Tibial nerve (tissue), 4 donors: ENCODE measurements at places on chromosomes 13 and 19. TPM values are rescaled to one million over a fixed set of nuclear protein-coding genes. Genes with fewer than 3 reads are reported as not detected.

Gene CEACAM4
- not detected for total RNA-seq

Gene C13orf42
- total RNA-seq = not detected

Gene TTYH1
- 38.3 TPM for total RNA-seq

Gene FAM83E
- not detected for total RNA-seq

Gene PSG6
- not detected for total RNA-seq

Gene DPF1
- total RNA-seq = not detected

Gene ZIC2
- total RNA-seq = not detected

Gene NLRP9
- total RNA-seq = not detected

Gene CLEC4M
- total RNA-seq = not detected

DNA sequence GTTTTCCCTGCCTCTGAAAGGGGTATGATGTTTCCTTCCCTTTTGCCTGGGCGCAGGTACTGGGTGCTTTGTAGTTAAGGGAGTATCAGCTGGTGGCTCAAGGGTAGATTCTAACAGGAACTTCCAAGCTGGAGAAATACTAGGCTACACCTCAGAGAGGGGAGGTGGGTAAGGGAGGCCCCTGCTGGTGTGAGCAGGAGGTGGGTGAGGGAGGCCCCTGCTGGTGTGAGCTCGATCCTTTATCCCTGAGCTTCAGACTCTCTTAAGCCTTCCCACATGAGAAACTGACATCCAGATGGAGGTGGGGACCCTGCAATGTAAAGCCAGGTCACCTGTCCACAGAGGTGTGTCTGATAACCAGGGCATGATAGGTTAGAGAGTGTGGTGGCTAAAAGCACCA, 32.1 kb downstream of the CYP2B6 start:
- no peak for DNase-seq

GRCh38 chr13:66407128-66407527, 823.0 kb downstream of the PCDH9 start:
- DNase-seq = no peak

DNA sequence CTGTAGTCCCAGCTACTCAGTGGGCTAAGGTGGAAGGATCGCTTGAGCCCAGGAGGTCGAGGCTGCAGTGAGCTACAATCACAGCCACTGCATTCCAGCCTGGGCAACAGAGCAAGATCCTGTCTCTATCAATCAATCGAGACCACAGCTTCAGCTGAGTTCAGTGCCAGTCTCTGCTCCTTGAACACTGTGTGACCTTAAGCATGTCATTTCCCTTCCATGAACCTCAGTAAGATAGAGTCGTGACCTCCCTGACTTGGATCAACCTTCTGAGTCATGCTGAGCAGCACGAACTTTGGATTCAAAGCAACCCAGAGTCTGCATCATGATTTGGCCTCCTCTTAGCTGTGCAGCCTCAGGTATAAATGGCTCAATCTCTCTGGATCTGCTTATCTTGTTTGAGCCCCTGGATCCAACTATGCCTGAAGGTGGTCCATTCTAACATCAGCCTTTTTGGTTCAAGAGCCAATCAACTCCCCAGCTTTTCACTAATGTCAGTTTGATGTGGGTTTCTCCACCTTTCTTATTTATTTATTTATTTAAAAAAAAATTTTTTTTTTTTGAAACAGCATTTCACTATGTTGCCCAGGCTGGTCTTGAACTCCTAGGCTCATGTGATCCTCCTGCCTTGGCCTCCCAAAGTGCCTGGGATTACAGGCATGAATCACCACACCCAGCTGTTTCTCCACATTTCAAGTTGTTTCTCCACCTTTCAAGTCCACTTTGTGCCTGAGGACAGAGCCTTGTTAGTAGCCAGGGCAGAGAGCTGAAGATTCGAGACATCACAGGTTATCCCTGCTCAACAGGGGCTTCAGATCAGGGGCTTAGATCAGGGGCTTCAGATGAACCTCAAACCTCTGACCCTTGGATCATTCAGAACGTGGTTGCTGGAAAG, 26.4 kb downstream of the PTPRS start:
- no peak for DNase-seq

DNA sequence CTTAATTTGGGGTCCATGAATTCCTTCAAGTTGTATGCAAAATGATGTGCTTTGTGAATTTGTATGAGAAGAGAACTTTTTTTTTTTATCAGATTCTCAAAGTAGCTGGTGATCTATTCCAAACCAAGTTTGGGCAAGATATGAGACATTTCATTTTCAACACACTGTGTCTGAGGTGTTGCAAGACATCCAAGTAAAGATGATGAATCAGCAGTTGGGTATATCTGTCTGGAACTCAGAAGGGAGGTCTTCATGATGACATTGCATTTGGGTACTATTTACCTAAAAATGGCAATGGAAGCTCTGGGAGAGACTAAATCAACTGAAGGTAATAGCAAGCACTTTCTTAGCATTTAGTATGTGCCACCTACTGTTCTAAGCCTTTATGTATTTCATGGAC, 2.8 kb downstream of the FAM124A start:
- no peak for DNase-seq

DNA sequence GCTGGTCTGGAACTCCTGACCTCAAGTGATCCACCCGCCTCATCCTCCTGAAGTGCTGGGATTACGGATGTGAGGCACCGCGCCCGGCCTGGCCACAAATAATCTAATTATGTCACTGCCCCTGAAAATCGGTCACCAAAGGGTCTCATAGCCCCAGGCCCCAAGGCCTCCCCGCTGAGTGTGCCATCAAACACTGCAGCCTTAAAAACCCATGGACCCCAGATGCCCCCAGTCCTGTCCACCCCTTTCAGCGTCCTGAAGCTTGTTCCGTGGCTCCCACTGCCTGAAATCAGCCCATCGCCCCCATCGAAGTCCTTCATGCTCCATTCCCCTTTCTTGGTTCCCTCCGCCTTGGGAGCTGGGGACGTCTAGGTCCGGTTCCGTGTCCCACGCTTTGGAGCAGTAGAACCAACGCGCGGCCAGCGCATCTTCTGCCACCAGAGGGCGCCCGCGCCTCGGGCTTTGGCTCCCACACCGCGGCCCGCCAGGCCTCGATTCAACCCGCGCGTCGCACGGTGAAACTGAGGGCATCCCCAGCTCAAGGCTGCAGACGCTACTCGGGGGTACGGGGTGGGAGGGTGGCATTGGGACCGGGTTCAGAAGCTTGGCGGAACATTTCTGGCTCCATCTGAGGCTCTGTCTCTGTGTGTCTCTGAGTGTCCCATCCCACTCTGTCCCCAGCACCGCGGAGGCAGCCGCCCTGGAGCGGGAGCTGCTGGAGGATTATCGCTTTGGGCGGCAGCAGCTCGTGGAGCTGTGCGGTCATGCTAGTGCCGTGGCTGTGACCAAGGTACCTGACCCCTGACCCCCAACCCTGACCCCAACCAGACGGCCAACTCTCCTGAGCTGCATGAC, 3.5 kb downstream of the YJEFN3 start:
- DNase-seq = peak; percentile 89

DNA sequence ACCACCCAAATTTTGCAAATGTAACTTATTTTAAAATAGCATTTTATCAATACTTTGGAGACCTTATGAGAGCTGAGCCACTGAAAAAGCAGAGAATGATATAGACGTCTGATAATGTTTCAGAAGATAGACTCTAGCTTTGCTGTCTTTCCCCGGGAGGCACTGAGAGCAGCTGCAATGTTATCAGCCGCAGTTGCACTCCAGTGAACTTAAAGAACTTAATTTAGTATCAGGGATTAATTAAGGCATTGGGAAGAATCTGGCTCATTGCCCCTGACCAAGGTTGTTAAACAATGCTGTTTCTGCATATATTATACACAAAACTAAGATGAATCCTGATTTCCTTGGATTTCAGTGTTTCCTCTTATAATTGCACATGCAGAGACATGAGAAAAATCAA, 75.7 kb upstream of the SGCG start:
- DNase-seq = no peak

GRCh38 chr13:30735025-30735871, at the start of gene ALOX5AP:
Gene ALOX5AP, plus strand, starts transcription at chr13:30735543. Its CDS starts 63 bp downstream, at chr13:30735606.
- no peak for DNase-seq

DNA sequence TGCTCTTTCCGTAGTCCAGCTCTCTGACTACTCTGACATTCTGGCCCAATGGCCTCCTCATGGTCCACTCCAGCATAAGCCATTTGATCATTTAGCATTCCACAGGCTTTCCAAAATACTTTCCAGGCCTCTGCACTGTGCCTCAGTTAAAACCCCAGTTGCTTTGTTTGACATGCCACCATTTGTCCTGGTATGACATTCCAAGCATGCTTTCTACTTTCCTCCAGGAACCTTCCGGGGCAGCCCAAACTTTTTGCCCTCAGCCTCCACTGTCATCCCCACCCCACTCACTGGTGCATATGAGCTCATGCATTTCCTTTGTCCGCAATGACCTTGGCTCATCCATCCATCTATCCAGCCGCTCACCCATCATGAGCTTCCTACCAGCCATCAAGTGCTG, 41.8 kb upstream of the WASF3 start:
- no peak for DNase-seq

- DNase-seq = no peak
Measured at GRCh38 chr19:18306209-18306887, 16.5 kb downstream of the LSM4 start.

- DNase-seq = no peak
Measured at GRCh38 chr13:91825516-91825915, 427.1 kb downstream of the GPC5 start.

DNA sequence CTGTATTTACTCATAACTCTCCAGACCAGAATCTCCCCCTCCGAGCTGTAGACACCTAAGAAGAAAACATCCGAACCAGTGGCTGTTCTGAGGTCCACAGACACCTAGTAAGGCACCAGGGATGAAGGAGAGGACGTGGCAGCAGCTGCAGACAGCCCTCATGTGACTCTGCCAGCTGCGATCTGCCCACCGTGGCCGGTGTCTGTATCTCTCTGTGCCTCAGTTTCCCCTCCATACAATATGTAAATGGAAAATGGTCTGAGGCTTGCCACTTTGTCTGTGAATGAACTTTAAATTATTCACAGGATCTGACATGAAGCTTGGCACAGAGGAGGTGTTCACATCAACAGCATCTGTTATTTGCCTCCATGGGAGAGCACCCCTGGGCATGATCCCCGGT, 2.4 kb downstream of the CEACAM4 start:
- no peak for DNase-seq

DNA sequence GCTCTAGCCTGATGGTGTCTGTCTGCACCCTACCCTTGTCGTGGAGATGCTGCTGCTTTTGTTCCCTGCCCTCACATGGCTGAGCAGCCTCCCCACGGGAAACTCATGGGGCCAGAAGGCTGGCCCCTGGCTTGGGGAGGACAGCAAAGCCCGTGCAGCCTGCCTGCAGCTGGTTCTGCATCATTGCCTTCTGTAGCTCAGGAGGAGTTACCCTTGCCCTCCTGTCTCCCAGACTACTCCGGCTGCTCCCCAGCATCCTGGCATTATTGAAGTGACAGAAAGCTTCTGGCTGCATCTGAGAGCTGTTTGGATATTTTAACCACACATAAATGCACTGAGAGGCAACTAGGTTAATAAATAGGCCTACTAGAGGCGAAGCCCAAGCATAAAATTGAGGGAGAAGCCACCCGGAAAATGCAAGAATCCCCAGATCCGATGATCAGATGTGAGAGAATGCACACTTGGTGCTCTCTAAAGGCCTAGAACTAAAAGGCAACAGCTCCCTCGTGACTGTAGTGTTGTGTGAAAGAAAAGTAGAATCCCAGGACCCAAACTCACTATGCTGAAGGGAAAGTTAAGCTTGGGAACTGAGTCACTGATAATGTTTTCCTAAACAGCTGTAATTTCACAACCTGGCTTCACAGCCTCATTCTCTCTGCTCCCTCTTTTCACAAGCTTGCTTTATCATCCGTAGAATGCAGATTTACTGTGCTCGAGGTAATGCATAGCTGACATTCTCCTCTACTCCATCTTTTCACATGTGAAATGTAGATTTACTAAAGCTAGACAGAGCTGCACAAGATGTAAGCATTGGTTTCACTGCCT, 110.8 kb downstream of the TNFRSF19 start:
- DNase-seq = no peak

DNA sequence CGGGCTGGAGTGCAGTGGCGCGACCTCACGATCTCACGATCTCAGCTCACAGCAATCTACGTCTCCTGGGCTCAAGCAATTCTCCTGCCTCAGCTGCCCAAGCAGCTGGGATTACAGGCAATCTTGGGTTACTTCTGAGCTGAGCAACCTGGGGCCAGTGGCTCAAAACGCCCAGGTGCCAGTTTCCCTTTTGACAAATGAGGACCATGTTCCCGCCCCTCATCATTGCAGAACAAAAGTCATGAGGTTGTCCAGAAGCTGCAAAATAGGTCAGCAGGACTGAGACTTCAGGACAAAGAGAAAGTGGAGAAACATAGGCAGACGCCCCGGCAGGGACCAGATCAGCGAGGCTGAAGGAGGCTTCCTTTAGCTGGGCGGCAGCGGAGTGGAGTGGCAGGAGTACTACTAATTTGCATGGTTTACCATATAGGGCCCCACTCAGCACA, 3.3 kb upstream of the ADGRE5 start:
- no peak for DNase-seq

- no peak for DNase-seq
Measured at GRCh38 chr13:35349052-35349451, 127.4 kb downstream of the MAB21L1 start.

DNA sequence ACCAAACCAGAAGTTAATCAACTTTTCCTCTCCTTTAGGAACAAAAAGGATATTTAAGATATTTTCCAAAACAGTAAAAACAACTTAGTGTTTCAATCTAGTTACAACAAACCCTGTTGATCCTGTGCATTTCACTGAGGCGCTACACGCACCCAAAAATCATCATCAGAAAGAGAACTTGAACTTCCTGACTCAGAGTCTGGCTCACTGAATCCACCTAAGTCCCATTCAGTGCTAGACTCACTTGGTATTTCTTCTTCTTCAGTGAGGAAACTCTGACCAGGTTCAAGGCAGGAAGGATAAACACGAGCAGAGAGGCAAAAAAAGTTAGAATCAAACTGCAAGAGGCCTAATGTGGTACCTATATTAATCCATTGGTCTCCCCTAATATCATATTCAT, 2.2 kb downstream of the KBTBD6 start:
- DNase-seq = no peak

GRCh38 chr13:51828730-51829567, 16.0 kb downstream of the TMEM272 start:
- DNase-seq = no peak

DNA sequence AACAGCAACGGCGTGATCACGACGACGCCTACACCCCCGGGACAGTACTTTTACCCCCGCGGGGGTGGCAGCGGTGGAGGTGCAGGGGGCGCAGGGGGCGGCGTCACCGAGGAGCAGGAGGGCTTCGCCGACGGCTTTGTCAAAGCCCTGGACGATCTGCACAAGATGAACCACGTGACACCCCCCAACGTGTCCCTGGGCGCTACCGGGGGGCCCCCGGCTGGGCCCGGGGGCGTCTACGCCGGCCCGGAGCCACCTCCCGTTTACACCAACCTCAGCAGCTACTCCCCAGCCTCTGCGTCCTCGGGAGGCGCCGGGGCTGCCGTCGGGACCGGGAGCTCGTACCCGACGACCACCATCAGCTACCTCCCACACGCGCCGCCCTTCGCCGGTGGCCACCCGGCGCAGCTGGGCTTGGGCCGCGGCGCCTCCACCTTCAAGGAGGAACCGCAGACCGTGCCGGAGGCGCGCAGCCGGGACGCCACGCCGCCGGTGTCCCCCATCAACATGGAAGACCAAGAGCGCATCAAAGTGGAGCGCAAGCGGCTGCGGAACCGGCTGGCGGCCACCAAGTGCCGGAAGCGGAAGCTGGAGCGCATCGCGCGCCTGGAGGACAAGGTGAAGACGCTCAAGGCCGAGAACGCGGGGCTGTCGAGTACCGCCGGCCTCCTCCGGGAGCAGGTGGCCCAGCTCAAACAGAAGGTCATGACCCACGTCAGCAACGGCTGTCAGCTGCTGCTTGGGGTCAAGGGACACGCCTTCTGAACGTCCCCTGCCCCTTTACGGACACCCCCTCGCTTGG, 966 bp downstream of the JUNB start:
- no peak for DNase-seq

- no peak for DNase-seq
Measured at GRCh38 chr13:73955977-73956500, 178.2 kb downstream of the KLF12 start.
